ENCODE measurements at places on chromosomes 3 and 15. TPM values are rescaled to one million over a fixed set of nuclear protein-coding genes. Genes with fewer than 3 reads are reported as not detected.

The OXTR gene
- total RNA-seq = 0.17 TPM

The CHCHD6 gene
- total RNA-seq = 6.6 TPM

The NAA80 gene
- total RNA-seq = 31.9 TPM

The ZNF662 gene
- total RNA-seq = 1.3 TPM

The PLA2G4E gene
- not detected for total RNA-seq

The IL17RD gene
- total RNA-seq = not detected

The GALNT15 gene
- not detected for total RNA-seq

The ARHGAP31 gene
- total RNA-seq = 13.6 TPM

The GOLGA6B gene
- total RNA-seq = not detected

DNA sequence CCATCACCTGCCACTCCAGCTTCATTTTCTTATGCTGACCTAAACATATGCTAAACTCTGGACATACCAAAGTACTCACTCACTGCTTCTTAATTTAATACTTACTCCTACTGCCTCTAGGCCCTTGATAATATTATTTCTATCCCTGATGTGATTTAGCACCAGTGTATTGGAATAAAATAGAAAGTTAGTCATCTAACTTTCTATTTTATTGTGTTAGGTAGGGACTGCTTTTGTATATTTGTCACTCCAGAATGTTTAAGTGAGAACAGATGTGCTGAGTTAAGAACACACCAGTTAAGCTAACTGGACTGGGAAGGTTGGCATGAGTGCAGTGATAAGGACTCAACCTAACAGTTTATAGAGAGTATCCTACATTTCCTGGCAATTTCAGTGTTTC lies 6.5 kb upstream of the CLDN16 start:
- DNase-seq = no peak

DNA sequence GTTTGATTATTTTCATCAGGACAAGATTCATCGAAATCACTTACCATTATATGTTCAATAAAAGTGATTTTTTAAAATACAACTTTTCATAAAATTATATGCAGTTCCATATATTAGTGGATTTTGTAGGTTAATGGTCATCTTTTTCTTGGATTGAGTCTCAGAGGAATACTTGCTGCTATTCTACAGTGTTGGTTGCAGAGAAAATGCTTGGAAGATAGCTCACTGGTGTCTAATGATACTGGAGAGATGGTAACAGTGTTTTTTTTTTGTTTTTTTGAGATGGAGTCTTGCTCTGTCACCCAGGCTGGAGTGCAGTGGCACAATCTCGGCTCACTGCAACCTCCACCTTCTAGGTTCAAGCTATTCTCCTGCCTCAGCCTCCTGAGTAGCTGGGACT lies 143.3 kb downstream of the TCF12 start:
- no peak for DNase-seq

DNA sequence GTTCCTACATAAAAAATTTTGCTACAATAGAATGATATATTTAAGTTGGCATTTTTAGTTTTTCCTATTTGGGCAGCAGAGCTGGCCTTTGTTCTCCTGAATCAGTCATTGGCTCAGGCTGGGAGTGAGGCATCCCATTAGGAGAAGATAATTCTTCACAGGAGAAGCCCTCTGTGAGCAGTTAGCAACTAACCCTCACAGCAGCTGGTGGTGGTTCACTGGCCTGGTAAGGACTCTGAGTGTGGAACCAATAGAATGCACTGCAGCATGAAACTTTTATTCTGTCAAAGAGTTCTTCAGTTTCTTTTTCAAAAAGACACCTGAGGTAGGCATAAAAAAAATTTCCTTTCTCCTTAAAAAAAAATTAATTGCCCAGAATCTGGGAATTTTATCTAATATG lies 562.6 kb downstream of the ZNF385D start:
- no peak for DNase-seq

DNA sequence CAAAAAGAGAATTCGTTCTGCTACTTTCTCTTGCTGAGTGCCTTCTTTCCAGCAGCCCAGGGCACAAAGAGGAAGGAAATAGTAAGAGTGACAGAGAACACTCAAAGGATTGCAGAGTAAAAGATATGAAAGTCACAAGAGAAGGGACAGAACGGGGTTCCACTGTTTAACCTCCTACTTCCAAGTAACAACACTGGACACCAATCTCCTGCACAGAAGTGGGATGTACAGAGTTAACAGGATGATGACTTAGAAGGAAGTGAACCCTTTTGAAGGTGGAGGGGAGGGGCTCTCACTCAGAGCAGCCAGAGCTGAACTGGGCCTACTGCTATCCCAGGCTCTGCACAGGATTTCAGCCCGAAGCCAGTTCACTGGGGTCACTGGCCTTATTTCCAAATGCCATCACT lies 130.1 kb upstream of the PRICKLE2 start:
- DNase-seq = no peak

DNA sequence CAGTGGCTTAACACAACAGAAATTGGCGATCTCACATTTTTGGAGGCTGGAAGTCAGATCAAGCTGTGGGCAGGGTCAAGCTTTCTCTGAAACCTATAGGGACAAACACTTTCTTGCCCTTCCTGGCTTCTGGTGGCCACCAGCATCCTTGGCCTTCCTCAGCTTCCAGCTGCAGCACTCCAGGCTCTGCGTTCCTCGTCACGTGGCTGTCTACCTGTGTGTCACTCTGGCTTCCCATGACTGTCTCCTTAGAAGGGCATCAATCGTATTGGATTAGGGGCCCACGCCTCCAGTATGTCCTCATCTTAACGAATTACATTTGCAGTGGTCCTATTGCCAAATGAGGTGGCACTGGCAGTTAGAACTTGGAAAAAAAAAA lies 25.8 kb downstream of the DNASE1L3 start:
- DNase-seq = no peak

GRCh38 chr3:23985747-23986544 lies 40.9 kb downstream of the NR1D2 start:
- no peak for DNase-seq

DNA sequence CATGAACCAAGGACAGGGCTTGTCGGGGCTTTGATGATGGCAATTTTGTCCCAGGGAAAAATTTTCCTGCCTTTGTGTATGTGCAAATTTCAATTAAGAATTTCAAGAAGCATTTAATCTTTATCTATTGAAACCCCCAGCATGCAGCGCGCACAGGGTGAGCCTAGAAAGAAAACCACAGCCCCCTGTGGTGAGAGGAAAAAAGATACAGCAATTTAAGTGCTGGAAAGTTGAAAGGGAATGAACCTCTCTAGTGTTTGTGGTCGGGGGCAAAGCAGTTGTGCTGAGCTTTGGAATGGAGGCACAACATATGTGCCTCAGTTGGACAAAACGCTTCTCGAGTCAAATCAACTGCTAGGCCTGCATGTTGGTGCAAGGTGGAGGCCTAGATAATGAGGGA lies 111.8 kb upstream of the C15orf61 start:
- no peak for DNase-seq

DNA sequence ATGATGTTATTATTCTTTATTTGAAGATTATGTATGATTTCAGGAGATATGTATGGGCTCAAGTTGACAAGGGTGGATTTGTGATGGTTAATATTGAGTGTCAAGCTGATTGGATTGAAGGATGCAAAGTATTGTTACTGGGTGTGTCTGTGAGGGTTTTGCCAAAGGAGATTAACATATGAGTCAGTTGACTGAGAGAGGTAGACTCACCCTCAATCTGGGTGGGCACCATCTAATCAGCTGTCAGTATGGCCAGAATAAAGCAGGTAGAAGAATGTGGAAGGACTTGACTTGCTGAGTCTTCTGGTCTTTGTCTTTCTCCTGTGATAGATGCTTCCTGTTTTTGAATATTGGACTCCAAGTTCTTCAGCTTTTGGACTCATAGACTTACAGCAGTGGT lies 973.7 kb downstream of the MCTP2 start:
- DNase-seq = no peak

- DNase-seq = no peak
These were observed 1.1 kb downstream of the SLCO3A1 start for GRCh38 chr15:91854639-91854990.

DNA sequence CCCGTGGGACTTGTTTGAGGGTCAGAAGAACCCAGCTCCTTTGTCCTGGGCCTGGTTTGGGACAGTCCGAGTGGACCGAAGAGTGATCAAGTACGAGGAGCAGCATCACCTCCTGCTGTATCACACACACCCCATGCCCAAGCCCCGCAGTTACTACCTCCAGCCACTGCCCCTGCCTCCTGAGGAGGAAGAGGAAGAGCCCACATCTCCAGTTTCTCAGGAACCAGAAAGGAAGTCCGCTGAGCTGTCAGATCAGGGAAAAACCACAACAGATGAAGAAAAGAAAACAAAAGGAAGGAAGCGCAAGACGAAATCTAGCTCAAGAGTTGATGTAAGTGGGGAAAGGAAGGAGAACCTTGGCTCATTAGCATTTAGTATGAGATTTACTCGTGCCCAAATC lies 3.3 kb upstream of the P2RY12 start:
- DNase-seq = no peak

DNA sequence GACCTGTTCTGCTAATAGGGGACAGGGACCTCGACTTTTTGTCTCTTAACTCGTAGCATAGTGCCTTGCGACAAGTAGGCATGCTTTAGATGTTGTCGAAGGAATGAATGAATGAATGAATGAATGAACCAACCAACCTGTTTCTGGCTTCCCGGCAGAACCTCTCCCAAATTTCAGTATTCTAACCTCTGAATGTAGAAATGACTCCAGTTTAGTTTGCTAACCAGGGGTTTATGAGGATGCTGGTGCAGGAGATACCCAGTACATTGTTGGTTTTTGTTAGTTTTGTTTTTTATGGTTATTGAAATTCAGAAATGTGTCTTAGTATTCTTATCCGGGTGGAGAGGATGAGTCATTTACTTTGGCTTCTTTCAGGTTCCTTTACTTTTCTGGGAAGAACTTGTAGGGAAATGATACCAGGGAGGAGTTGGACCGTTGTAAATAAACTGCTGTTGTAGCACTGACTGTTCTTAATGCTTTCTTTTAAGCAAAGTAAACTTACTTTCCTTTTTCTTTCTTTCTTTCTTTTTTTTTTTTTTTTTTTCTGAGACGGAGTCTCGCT lies 29.6 kb upstream of the EHHADH start:
- DNase-seq = no peak

DNA sequence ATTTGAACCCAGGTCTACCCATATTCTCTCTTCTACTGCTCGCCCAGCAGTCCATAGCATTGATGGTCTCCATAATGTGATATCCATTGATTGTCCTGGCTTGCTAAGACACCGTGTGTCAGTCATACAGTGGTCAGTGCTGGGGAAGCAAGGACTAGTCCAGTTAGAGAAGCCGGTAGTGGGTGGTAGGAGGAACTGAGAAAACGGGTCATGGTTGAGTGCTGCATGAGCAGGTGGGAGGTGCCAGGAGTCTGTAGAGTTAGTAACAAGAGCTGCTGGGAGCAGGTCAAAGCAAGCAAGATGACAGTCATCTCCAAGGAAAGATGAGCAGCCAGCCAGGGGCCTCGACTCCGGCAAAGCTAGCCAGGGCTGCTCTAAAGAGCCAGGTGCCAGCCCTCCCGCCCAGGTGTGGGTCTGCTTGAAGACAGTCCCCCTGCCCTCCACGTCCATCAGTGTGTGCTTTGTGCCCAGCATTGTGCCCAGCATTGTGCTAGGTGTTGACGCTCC lies 29.5 kb upstream of the USP3 start:
- no peak for DNase-seq

GRCh38 chr15:80076321-80077318 lies 17.1 kb downstream of the ZFAND6 start:
- DNase-seq = no peak

- DNase-seq = no peak
These were observed 44.5 kb upstream of the CCDC80 start for GRCh38 chr3:112685420-112685819.

GRCh38 chr3:11570251-11570650 lies 73.5 kb downstream of the VGLL4 start:
- DNase-seq = no peak

DNA sequence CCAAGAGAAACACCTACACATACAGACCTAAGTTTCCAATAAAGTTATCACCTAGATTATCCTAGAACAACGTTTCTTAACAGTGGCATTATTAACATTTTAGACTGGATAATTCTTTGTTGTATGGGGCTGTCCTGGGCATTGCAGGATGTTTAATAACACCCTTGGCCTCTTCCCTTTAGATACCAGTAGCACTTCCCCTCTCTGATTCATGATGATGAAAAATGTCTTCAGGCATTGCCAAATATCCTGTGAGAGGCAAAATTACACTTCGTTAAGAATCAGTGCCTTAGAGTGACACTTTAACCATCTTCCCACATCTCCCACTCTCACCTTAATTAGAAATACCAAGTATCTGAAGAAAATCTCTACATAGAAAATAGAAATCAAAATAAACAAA lies 352.6 kb downstream of the CGGBP1 start:
- no peak for DNase-seq

- no peak for DNase-seq
These were observed 12.1 kb downstream of the PLCL2 start for GRCh38 chr3:16896820-16897219.

GRCh38 chr3:185549651-185550111 lies 2.7 kb downstream of the LIPH start:
- DNase-seq = no peak

DNA sequence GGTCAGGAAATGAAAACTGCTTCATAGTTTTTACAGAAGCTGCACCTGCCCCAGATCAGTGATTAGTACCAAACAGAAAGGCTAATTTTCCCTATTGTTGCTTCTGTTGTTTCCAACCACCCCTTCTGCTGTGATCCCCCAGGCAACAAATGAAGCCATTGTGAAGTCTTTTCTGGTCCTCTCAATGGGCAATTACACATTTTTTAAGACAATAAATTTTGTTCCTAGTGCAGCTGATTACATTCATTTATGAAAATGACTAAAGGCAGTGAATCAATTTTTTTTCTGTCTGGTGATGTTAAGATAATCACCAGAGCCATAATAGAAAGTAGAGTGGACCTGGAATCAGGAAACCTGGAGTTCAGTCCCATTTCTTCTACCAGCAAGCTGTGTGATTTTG lies 32.7 kb downstream of the GLDN start:
- no peak for DNase-seq

DNA sequence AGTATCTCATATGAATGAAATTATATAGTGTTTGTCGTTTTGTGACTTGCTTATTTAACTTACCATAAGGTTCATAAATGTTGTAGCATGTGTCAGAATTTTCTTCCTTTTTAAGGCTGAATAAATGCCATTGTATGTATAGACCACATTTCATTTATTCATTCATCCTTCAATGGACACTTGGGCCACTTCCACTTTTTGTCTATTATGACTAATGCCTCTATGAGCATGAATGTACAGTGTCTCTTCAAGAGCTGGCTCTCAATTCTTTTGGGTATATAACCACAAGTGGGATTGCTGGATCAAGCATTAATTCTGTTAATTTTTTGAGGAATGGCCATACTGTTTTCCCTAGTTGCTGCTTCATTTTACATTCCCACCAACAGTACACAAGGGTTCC lies 156.1 kb downstream of the VPS8 start:
- DNase-seq = no peak

- DNase-seq = no peak
These were observed 343.9 kb upstream of the THRB start for GRCh38 chr3:24838533-24838932.
